ENCODE measurements at places on chromosomes 6 and 20. TPM values are rescaled to one million over a fixed set of nuclear protein-coding genes. Genes with fewer than 3 reads are reported as not detected.

- no peak for DNase-seq
These were observed 280.5 kb downstream of the TFAP2B start for GRCh38 chr6:51099201-51099600.

DNA sequence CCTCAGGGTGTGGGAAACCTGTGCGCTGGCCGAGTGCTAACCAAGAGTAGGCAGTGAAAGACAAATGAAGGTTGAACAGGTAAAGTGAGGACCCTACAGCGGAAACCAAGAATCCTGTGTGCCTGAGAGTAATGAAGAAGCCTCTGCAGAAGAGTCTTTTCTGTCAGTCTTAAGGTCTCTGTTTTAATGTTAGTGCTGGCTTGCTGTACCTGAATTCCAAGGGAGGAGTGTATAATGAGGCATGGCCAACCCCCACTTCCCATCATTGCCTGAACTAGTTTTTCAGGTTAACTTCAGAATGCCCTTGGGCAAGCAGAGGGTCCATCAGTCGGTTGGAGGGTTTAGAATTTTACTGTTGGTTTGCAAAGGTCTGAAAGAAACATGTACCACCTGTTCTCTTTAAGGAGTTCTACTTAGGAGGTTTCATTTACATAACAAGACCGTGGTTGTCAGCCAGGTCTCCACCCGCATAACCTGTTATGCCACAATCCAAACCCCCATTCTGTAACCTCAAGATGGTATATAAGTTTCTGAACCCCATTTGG lies 589 bp upstream of the PDCD2 start:
- DNase-seq: no peak

DNA sequence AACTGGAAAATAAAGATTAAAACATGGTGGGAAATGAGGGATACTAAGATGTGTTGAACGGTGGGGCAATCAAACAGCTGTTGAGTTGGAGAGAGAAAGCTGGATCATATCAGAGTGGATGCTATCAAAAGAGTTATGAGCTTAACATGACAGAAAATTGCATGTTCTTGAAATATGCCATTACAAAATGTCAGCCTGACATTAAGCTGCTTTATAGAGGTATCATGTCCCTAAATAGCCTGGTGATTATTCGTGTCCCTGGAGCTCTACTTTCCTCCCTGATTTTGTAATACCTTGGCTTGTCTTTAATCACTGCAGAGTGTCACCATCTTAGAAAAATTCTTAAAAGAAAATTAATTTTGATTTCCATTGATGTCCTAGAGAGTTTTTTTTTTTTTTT lies 223.1 kb downstream of the PHF3 start:
- DNase-seq: no peak

GRCh38 chr6:15376900-15377487 lies 131.1 kb downstream of the JARID2 start:
- no peak for DNase-seq

DNA sequence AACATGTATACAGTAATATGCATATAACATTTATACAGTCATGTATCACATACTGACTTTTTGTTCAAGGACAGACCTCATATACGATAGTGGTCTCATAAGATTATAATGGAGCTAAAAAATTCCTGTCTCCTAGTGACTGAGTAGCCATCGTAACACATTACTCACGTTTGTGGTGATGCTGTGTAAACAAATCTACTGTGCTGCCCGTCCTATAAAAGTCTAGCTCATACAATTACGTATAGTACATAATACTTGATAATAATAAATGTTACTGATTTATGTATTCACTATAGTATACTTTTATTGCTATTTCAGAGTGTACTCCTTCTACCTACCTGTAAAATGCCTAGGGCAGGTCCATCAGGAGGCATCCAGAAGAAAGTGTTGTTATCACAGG lies 17.4 kb downstream of the SERAC1 start:
- no peak for DNase-seq

- no peak for DNase-seq
These were observed 37.4 kb downstream of the COX4I2 start for GRCh38 chr20:31674895-31675827.

DNA sequence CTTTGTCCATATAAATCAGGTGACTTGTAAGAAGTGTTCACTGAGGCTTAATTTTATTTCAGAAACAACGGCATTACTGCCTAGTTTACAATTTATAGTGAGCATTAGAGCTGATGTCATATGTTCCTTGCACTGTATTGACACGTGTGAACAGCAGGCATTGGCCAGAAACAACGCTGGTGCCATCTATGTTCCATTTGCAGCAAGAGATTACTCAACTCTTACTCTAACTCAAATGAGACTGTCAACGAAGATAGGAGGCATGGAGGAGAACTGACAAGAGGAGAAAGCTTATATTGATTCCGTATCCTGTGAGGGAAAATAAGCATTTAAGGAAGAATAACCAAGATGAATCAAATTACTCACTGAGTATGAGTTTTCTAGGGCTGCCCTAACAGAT lies 48.4 kb downstream of the MTFR2 start:
- no peak for DNase-seq

DNA sequence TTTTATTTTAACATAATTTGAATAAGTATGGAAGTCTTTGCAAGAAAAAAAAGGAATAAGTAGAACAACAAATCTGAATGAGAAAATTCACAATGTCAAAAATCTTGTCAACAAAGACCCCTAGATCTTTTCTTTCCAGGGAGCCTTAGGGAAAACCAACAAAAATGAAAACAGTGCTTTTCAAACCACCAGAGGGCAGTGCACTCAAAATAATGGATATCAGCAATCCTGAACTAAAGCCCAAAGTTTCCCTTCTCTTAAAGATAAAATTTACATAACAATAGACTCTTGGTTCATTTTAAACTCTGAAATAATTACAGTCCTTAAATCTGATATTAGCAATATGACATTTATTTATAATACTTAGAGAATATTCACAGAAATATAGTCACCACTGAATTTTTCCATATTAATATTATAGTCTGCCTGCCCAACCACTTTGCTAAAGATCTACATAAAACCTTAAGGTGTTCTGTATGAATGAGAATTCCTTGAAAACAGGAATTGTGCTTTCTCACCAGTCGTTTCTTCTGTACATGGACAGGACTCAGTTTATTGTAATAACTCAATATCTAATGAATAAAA lies 105.3 kb upstream of the BMP5 start:
- peak; percentile 18 for DNase-seq

- DNase-seq: no peak
These were observed 1346.8 kb upstream of the GJE1 start for GRCh38 chr6:140785926-140786325.

DNA sequence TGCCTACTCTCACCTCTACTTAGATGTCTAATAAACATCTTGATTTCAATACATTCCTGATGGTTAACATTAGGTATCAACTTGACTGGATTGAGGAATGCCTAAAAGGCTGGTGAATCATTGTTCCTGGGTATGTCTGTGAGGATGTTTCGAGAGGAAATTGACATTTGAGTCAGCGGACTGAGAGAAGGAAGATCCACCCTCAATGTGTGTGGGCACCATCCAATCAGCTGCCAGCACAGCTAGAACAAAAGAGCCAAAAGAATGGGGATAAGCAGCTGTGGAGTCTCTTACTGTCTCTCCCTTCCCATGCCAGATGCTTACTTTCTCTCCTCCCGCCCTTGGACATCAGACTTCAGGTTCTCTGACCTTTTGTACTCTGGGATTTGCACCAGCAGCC lies 128.6 kb upstream of the HS3ST5 start:
- DNase-seq: no peak

DNA sequence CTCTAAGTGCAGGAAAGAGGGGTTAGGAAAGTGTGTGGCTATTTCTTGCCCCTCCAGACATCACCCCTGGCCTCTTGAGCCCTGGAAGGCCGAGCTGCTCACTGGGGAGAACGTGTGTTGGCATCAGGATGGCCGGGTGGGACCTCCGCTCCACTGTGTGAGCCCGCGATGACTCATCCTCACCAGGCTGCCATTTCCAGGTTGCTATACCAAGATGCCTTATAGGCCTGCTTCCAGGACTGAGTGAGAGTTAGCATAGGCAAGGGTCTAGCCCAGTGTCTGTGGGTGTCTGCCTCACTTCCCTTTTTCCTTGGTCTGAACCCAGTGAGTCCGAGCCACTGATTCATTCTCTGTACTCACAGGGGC lies 105.0 kb downstream of the MRPL14 start:
- no peak for DNase-seq

- DNase-seq: no peak
These were observed 24.7 kb upstream of the MRGBP start for GRCh38 chr20:62771396-62772102.

DNA sequence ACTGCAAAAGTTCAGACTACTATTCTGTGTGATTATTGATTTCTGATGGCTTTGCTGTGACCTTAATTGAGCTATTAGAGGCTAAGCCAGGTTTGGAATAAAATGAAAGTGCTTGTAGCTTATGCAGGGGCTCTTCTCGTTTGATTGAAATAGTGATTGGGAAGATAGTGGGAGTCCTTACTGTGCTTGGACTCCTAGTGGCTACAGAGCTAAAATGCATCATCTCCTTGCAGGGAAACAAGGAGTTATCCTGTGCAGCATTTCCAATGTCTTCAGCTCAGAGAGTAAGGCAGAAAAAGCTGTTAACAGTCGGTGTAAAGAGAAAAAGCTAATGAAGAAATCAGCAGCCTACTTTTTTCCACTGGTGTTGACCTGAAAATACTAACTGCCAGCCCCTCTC lies 173.5 kb downstream of the SLC35F1 start:
- DNase-seq: peak; percentile 4

DNA sequence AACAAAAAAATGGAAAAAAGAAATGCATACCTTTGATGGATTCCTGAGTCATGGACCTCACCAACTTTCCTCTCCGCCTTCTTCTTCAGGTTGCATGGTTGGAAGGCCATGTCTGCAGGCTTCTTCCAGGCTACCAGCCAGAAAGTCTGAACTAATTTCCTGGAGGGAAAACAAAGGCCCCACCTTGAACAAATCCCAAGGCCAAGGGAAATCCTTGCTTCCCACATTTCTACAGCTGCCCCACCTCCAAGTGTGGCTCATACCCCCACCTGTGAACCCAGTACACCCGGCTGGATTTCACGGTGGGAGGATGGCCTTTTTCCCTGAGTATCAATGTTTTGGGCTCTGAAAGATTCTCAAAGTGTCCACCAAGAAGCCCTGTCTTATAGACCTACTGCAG lies 22.4 kb downstream of the IL17A start:
- no peak for DNase-seq

DNA sequence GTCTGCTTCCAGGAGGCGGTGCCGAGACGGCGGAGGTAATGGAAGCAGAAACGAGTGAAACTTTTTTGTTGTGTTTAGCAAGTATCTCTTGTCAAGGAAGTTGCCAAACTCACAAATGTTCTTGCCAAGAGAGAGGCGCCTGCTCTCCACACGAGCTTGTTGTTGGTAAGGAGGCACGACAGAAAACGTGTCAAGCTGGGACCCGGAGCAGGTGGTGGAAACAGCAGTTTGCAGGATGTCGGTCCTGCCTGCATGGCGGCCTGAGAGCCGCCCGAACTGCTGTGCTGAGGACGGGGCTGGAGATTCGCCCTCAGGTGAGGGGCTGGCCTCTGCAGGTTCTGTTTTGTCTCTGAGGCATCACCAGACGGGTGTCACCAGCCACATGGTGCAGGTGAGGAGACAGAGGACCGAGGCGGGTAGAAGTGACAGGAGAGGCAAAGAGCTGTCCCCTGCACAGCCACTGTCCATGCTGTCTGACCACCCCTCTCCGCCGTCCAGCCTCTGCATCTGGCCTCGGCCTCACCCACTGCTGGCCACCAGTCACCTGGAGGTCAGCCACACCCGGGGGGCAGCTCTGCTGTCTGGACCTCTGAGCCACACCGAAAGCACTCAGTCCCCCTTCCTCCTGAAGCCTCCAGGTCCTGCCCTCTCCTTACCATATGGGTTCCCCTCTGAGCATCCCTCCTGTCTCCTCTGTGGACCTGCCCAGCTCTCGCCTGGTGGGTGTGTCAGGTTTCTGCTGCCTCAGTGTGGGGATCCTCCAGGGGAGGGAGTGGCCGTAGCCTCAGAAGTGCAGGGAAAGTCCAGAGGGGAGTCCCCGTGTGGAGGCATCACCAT lies 261.5 kb downstream of the TAF4 start:
- no peak for DNase-seq

DNA sequence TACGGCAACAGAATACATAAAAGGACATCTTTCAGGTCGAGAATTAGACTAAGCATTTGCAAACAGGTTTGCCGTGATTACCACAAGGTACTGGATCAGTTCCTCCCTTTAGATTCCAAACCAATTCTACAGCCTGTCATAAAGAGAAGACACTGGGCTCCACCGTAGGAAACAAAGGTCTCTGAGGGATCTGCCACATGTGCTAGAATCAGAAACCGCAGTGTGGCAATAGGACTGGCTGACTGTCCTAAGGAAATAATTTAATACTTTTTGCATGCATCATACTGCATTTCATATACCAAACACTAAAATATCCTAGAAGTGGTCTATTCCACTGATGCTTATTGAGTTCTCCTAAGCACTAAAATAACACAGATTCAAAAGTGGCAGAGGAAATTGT lies 59.2 kb downstream of the POPDC3 start:
- no peak for DNase-seq

GRCh38 chr6:147382945-147383554 lies 125.4 kb upstream of the SAMD5 start:
- peak; percentile 13 for DNase-seq

- DNase-seq: no peak
These were observed 2.5 kb upstream of the HSPA12B start for GRCh38 chr20:3729811-3730540.

- no peak for DNase-seq
These were observed 1.8 kb downstream of the GRIK2 start for GRCh38 chr6:101395345-101395744.

DNA sequence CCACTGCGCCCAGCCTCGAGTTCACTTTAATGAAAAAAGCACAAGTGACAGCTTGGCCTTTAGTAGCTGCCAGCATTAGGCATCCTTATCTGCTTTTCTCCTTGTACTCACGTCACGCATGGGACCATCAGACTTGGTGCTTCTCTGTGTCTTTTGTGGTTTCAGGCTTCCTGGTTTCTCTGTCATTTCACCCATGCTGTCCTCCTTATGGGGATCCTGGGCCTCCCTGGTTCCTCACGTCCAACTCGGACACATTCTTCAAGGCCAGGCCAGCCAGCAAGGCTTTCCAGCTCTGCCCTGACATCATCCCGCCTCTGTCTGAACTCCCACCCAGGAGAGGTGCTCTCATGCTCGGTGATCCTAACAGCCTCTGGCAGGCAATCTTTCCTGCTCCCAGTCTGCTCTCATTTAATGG lies 83.2 kb downstream of the TIAM2 start:
- no peak for DNase-seq

DNA sequence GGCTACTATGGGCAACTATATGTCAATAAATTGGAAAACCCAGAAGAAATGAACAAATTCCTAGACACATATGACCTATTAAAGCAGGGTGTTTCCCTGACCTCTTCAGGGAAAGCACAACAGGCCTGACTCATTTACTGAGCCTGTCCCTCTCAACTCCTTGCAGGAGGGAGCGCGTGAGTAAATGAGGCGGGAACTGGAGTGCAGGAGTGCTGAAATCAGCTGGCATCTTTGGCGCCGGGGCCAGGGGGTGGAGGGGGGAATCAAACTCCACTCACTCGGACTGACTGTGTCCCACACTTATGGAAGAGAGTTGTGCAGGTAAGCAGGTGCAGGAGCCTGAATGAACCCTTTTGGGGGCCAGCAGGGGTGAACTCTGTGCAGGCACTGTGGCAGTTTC lies 671.2 kb upstream of the PTCHD4 start:
- DNase-seq: no peak

The SOX18 gene
- 3.3 TPM for total RNA-seq

The LRP11 gene
- 27.8 TPM for total RNA-seq

The MATN4 gene
- total RNA-seq: 0.64 TPM

The LTB gene
- 0.64 TPM for total RNA-seq

The PBOV1 gene
- total RNA-seq: not detected

The KATNA1 gene
- 20.6 TPM for total RNA-seq

The CFAP206 gene
- 0.54 TPM for total RNA-seq

The ID4 gene
- total RNA-seq: 0.10 TPM

The APCDD1L gene
- total RNA-seq: not detected

Data from HCT116 (cell line).